ENCODE measurements at places on chromosomes 6 and 20.

DNA sequence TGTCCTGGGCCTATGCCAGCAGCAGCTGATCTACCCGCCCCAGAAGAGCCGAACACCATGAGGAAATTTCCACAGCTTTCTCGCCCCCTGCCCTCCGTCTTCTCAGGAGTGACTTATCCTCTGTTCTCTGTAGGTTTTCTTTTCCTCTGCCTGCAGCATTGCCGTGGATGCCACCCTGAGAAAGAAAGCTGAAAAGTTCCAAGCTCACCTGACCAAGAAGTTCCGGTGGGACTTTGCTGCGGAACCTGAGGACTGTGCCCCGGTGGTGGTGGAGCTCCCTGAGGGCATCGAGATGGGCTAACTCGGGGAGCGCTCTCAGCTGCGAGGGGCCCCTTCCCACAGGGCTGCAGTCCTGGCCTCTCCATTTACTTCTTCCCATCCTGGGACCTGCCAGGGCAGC, 19.2 kb downstream of the AAR2 start:
- DNase-seq = no peak

GRCh38 chr6:42618105-42618504, 54.3 kb downstream of the UBR2 start:
- DNase-seq = no peak

- no peak for DNase-seq
Measured at GRCh38 chr6:163501439-163501838, 86.9 kb downstream of the QKI start.

DNA sequence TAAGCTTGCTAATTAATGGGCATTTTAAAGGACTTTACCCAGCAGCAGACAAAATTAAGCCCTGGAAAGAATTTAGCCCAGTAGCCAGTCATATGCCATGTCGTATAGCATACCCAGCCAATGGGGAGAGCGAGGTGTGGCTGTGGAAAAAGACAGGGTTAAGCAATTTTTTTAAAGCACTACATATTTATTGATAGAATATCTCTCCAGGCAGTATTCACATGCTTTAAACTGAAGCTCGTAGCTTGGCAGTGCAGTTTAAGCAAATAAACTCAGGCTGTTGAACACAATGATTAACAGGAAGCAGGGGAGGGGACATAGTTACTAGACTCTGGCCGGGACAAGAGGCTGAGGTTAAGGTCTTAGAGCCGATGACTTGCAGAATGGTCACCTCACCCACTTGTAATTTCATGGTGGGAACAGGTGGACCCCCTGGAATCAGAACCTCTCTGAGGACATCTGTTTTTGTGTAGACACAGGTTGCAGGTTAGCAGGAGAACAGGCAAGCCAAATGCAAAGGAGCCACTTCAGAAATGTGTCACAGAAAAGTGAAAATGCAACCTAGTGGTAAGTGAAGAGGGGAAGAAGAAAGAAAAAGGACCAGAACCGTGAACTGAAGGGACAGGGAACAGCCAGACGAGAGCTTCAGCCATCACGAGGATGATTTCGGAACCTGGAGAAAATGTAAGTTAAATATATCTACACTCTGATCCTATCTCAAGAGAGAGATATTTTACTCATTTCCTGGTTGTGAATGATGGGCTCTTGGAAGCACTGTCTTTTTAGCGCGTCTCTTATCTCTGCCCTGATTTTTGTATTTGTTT, 7.2 kb downstream of the GCNT2 start:
- no peak for DNase-seq

- no peak for DNase-seq
Measured at GRCh38 chr6:15682965-15683822, 20.4 kb upstream of the DTNBP1 start.

DNA sequence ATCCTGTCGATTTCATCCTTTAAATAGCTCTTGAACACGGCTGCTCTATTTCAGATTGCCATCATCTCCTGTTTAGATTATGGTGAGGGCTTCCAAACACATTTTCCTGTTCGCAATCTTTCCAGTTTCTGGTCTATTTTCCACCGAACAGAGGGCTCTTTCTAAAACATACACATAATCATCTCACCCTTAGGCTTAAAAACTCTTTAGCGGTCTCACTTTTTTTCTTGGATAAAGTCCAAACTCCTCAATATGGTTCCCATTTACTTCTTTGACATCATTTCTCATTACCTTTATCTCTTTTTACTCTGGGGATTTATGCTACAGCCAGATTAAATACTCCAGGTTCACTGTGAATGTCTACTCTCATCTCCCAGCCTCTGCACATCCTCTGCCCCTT, 103.4 kb upstream of the STMND1 start:
- DNase-seq = no peak

DNA sequence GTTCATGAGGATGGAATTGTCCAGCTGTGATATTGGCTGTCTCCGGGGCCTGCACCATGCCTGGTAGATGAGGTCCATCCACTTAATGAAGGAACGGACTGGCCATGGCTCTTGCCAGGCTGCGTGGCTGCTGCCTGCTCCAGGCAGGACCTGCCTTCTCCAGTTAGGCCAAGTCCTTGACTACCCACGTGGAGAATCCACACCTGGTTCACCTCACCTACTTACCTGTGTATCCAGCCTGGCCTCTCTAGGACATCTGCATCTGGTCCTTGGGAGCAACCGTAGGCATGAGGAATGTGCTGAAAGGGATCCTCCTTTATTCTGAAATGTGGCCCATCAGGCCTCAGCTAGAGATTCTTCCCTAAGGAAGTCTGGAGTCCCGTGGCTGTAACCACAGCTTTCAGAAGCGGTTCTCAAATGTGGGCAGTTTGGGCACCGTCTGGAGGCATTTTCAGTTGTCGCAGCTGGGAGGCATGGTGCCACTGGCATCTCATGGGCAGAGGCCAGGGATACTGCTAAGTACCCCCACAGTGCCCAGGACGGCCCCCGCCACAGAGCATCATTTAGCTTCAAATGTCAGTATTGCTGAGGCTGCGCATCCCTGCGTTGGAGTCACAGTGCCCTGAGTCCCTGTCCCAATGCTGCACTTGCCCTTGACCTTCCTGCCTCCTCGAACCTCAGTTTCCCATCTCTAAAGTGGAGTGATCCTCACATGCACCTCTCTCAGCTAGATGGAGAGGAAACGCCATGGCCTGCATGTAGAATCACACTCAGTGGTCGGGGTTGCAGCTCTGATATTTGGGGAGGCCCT, 67.5 kb downstream of the PHACTR3 start:
- DNase-seq = no peak

DNA sequence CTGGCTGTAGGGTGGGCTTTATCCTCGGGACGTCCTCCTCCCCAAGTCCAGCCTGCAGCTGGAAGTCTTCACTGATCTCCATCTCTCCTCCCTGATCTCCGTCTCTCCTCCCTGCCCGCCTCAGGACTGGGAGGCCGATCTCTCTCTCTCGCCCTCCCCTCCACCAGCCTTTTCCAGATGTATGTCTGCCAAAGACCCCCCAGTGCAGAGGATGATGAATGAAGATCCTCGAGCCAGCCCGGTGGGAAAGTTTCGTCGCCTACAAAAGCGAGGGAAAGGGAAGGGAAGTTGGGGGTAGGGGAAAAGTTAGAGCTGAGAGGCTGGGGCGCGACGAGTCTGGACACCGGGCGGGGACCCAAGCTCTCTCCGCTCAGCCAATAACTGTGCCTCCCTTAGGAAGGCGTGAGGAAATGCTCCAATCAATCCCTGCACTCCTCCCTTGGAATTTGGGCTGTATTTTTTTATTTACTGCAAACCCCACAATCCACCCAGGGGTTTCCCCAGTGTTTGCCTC, 595 bp upstream of the SRF start:
- DNase-seq = no peak

DNA sequence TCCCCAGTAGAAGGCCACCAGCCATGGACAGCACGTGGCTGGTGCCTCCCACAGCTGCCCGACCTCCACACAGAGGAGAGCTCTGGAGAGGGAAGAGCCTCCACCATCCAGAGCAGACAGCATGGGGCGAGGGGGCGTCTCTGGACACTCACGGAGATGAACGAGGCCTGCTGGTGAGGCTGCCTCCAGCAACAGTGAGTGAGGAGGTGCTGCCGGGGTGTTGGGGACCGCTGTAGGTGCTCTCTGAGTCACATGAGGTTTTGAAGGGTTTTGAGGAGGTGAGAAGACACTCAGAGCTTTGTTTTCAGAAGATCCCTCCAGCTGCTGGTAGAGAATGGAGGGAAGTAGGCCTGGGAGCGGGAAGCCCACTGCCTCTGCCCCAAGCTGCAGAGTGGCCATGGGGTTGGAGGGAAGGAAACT, 65.6 kb downstream of the THBS2 start:
- no peak for DNase-seq

GRCh38 chr6:36050305-36050704, 22.7 kb downstream of the MAPK14 start:
- DNase-seq = no peak

DNA sequence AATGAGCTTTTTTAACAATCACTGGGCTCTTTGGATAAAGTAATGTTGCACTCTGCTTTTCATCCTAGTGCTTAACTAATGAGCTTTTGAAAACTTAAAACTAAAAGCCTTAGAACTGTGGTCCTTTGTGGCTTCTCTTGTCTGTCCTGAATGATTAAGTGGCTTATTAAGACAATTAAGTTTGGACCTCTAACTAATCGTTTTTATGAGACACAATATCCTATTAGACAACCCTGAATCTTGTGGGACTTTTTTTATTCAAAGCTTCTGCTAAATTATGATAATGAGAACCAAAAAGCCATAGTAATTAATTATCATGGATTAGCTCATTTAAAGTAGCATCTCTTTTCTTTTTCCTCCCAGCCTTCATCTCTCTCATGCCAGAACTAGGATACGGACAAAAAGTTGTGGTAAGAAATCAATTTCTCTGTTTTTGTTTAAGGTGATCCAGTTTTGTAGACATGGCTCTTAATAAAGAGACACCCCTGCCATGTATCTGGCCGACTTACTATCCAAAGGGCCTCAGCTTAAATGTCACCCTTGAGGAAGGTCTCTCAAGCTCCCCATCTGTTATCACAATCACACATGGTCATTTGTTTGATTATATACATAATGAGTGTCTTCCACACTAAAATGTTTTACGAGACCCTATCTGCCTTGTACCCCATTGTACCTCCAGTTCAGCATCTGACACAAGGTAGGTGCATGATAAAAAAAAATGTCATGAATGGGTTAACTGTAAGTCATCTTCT, 384.4 kb upstream of the IRAK1BP1 start:
- DNase-seq = no peak

GRCh38 chr6:105994591-105995390, 91.3 kb upstream of the PRDM1 start:
- DNase-seq = no peak

GRCh38 chr6:108578595-108579327, 18.0 kb downstream of the FOXO3 start:
- no peak for DNase-seq

DNA sequence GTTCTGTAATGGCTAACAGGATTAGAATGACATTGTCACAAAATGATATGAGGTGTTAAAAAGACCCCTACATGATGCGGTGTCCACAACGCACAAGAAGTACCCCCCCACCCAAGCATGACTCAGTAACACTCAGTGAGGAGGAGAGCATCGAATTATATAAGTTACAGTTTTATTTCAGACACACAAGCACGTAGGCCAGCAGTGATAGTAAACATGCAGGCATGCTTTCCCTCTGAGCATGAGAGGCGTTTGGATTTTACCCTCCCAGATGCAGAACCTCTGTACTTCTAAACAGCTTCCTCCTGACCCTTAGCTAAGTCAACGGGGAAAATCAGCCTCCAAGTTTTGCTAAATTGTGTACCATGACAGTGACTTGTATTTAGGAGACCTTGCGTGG, 23.9 kb downstream of the GNAS start:
- DNase-seq = no peak

DNA sequence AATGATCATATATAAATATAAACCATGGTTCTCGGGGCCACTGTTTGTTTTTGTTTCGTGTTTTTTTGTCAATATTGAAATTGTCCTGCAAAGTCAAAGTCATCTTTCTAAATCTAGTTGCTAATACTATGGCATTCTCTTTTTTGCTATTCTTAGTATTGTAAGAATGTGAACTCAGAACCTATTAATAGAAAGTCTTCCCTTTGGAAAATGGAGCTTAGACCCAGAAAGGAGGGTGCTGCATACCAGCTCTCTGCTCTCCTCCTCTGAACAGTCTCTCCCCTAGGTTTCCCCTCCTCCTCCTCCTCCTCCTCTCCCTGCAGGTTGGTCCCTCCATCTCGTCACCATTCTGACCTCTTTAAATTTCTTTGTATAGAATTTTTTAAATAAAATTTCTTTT, 150.4 kb upstream of the CCN2 start:
- no peak for DNase-seq

DNA sequence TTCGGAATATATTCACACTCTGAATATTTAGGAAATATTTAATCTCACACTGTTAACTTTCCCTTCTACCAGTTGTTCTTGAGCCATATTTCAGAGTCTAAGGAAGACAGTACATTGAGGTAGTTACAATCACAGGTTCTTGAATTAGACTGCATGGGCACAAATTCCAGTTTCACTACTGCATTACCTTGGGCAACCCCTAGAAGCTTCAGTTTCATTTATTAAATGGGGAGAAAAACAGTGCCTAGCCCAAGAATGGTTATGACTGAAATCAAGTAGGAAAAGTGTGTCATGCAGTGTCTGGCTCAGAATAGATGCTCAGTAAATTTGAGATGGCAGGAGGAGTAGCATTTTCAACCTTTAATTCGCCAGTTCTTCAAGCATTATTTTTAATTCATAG, 124.5 kb upstream of the SAMD5 start:
- no peak for DNase-seq

DNA sequence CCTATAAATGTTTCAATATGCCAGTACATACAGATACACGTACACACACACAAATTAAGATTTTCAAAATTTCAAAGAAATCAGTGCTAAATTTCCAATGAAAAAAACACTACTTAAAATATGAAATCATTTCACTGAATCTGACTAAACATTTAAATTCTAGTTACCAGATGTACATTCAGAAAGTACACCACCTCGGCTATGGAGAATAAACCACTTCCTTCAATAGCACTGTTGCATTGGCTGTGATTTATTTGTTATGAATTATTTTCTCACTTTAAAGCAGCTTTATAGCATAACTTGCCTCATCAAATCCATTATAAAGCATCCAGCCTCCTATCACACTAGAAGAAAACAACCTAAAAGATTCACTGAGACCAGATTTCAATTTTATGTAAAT, 36.6 kb downstream of the HBS1L start:
- no peak for DNase-seq

- no peak for DNase-seq
Measured at GRCh38 chr20:37352608-37352980, 6.7 kb downstream of the SRC start.

DNA sequence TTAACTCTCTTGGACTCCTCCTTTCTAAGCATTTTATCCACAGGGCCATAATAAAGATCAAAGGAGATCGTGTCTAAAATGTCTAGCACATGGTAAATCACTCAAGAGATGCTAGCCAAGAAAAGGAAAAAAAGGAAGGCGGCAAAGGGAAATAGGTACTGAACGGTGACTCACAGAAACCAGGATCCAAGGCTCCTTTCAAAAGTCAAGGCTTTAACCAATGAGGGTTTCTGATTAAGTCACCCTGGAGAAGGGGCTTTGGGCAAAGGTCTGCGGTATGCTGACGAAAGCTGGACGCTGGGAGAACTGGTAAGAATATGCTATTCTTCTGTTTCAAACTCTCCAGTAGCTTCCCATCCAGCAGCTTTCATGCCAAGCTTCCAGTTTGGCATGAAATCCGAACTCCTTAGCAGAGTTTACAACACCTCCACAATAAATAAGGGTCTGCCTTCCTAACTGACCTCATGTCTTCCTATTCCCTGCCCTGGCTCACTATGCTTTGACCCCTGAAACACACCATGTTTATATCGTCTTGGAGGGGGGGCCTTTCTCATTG, 1.0 kb downstream of the TOMM34 start:
- DNase-seq = no peak

- DNase-seq = no peak
Measured at GRCh38 chr6:90442366-90442765, 144.5 kb downstream of the MAP3K7 start.

GRCh38 chr20:46423882-46424482, 17.6 kb upstream of the ELMO2 start:
- no peak for DNase-seq
